ENCODE measurements at places on chromosomes 5 and 9. TPM values are rescaled to one million over a fixed set of nuclear protein-coding genes. Genes with fewer than 3 reads are reported as not detected.

SPATA31A7 gene
- total RNA-seq = not detected

TNFAIP8 gene
- total RNA-seq = 12.3 TPM

TAF9 gene
- 74.9 TPM for total RNA-seq

MYMK gene
- total RNA-seq = not detected

PITX1 gene
- total RNA-seq = 13.5 TPM

SPATA31C2 gene
- not detected for total RNA-seq

CENPH gene
- 19.5 TPM for total RNA-seq

LCN6 gene
- total RNA-seq = not detected

DNA sequence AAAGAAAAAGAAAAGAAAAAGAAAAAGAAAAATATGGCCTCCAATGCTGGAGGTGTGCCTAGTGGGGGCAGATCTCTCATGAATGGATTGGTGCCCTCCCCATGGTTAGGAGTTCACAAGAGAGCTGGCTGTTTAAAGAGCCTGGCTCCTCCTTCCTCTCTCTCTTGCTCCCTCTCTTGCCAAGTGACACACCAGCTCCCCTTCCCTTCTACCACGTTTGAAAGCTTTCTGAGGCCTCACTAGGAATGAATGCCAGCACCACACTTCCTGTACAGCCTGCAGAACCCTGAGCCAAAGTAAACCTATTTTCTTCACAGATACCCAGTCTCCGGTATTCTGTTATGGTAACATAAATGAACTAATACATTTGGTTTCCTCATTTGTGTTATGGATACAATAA lies 14.4 kb upstream of the GALNT10 start:
- H3K4me1 ChIP-seq = no peaks in the 10 kb centered on the region
- no peak overlapping the region for H3K4me3 ChIP-seq
- no peaks in the 10 kb centered on the region for H3K36me3 ChIP-seq
- DNase-seq = no peak
- H3K27me3 ChIP-seq = peaks cover 15% of the 10 kb centered on the region

DNA sequence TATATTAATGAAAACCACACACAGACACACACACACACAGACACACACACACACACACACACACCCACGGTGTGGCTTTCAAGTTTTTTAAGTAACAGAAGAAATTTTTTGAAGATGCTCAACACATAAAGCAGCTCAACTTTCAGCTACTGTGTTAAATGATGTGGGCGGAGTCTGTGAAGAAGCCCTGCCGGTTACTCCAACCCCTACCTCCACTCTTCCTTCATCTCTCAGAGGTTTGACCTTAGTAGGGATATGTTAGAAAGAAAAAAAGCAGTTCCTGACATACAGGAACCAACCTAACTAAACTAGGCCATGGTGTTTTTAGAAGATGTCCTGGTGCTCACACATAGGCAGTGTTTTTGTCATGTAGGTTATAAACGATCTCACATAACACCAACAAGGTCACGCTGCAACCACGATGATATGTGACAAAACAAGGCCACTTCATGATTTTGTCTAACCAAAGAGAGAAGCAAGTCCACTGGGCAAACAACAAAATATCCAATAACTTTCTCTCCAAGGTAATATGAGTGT lies 112.8 kb downstream of the EMB start:
- H3K4me1 ChIP-seq = no peaks in the 10 kb centered on the region
- no peak overlapping the region for H3K4me3 ChIP-seq
- H3K27ac ChIP-seq = no peak overlapping the region
- H3K36me3 ChIP-seq = peaks cover 5% of the 10 kb centered on the region
- DNase-seq = no peak

DNA sequence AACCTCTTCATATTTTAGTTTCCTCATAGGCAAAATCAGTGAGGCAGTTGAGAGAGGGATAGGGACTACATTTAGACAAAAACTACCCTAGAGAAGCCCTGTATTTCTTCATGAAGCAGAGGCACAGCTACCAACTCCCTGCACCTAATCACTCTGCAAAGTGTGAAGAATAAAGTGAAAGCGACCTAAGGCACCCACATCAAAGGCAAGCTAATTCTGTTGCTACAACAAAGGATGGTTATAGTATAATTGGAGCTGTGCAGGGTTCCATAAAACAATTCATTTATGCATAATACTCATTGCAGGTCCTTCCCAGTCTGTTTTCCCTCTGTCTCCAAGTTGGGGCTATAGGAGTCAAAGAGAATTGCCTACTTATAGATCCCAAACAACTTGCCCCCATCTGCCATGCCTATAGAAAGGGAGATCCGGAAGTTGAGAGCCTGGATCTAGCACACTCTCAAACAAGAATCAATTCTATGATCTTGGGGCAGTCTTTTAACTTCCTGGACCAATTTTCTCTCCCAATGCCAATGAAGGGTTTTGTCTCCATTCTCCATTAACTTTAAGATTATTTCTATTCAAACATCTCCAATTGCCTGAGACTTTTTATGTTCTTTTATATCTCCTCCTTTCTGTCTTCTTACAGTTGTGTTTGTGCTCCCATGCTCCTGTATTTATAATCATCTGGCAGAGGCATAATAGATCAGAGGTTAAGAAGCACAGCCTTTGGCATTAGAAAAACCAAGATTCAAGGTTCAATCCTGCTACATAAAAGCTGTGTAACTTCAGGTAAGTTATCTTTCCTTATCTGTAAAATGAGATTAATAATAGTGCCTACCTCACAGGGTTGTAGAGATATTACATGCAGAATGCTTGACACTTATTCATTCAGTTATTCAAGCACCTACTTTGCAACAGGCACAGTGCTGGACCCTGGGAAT lies 56.0 kb upstream of the PTGER4 start:
- H3K4me1 ChIP-seq = peaks cover 82% of the 10 kb centered on the region
- no peak overlapping the region for H3K27ac ChIP-seq
- H3K27me3 ChIP-seq = peaks cover 2% of the 10 kb centered on the region
- no peaks in the 10 kb centered on the region for H3K36me3 ChIP-seq

DNA sequence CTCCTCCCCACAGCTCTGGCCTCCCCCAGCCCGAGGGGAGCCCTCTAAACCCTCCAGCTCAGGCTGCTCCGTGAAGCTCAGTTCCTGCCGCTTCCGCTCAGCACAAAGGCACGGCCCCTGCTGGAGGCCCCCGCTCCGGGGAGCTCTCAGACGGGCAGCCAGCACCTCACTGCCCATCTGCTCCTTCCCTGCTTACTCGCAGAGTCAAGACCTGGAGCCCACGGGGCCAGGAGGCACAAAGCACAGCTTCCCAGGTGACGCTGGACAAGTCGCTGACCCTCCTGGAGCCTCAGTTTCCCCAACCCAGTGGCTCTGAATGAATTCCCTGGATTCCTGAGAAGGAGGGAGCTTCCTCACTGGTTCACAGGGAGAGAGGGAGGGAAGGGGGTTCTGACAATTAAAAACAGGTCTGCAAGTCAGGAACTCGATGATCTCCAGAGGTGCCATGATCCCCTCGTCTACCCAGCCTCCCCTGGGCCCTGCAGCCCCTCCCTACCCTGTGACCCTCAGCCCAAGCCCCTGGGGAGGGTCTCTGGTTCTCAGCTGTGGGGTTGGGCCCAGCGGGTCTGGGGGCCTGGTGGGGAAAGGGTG lies 36.2 kb downstream of the VAV2 start:
- H3K4me1 ChIP-seq = peaks cover 25% of the 10 kb centered on the region
- no peak for DNase-seq
- no peaks in the 10 kb centered on the region for H3K36me3 ChIP-seq
- peak overlapping the region; percentile 62 for H3K27ac ChIP-seq
- peak overlapping the region; percentile 62 for H3K4me3 ChIP-seq

DNA sequence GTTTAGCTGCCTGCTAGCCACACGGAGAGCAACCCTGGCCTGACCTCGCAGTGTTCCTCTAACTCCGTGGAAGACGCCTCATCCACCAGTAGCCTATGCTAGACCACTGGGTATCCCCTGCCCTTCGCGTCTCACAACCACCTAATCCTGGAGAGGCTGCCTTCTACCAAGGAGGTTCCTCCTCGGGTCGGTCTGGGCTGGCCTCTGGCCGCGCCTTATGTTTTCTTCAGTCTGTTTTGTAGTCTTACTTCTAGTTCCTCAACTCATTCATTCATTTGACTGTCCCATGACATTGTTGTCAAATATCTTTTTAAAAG lies 1.6 kb upstream of the TPM2 start:
- peaks cover 23% of the 10 kb centered on the region for H3K27me3 ChIP-seq
- no peak for DNase-seq
- H3K36me3 ChIP-seq = peaks cover 32% of the 10 kb centered on the region
- H3K4me1 ChIP-seq = peaks cover 50% of the 10 kb centered on the region
- peak overlapping the region; percentile 100 for H3K4me3 ChIP-seq

All from HFFc6 (cell line).